SJSA1 (cell line): ENCODE measurements at places on chromosomes 12 and 14.

DNA sequence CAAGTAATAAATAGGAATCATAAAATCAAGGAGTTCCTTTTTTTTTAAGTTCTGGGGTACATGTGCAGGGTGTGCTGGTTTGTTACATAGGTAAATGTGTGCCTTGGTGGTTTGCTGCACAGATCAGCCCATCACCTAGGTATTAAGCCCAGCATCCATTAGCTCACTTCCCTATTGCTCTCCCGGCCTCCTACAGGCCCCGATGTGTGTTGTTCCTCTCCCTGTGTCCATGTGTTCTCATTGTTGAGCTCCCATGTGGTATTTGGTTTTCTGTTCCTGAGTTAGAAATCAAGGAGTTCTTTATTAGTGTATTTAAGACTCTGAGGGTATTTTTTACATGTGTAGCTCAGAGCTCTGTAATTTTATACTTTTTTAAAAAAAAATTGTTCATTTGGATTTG lies 86.0 kb downstream of the SCFD1 start:
- DNase-seq, result no peak
- H3K27ac ChIP-seq, result no peak overlapping the region
- no peak overlapping the region for H3K4me3 ChIP-seq
- H3K4me1 ChIP-seq, result no peaks in the 10 kb centered on the region
- peaks cover 20% of the 10 kb centered on the region for H3K36me3 ChIP-seq

DNA sequence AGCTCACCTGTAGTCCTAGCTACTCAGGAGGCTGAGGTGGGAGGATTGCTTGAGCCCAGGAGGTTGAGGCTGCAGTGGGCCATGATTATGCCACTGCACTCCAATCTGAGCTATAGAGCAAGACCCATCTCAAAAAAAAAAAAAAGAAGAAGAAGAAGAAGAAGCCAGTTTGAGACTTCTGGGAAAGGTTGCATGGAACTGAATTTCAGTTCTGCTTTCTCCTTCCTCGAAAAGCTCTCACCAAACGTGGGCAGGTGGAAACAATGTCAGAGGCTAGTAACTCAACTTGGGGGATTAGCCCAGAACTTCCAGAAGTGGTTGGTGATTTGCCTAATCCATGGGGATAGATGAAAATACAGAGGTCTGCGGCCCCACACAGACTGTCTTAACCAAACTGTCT lies 18.7 kb downstream of the FLVCR2 start:
- H3K4me1 ChIP-seq, result no peaks in the 10 kb centered on the region
- no peaks in the 10 kb centered on the region for H3K27me3 ChIP-seq
- H3K36me3 ChIP-seq, result no peaks in the 10 kb centered on the region
- no peak overlapping the region for H3K4me3 ChIP-seq

DNA sequence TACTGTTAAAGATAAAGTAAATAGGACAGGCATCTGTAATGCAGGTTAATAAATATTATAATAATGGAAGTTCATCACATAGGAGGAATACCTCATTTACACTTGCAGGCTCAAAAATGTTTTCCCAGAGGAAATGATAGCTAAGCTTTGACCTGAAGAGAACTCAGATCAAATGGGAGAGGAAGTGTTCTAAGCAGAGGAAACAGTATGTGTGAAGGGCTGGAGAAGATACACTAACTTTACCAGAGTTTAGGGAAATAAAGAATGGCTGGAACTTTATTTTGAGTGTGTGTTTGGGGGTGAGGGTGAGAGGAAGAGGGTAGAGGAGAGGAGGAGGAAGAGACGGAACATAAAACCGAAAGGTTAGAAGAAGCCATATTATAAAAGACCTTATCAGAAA lies 34.0 kb upstream of the AP4S1 start:
- no peaks in the 10 kb centered on the region for H3K36me3 ChIP-seq
- no peak overlapping the region for H3K27ac ChIP-seq
- H3K4me3 ChIP-seq, result no peak overlapping the region
- H3K27me3 ChIP-seq, result no peaks in the 10 kb centered on the region
- DNase-seq, result no peak
- H3K4me1 ChIP-seq, result peaks cover 31% of the 10 kb centered on the region

DNA sequence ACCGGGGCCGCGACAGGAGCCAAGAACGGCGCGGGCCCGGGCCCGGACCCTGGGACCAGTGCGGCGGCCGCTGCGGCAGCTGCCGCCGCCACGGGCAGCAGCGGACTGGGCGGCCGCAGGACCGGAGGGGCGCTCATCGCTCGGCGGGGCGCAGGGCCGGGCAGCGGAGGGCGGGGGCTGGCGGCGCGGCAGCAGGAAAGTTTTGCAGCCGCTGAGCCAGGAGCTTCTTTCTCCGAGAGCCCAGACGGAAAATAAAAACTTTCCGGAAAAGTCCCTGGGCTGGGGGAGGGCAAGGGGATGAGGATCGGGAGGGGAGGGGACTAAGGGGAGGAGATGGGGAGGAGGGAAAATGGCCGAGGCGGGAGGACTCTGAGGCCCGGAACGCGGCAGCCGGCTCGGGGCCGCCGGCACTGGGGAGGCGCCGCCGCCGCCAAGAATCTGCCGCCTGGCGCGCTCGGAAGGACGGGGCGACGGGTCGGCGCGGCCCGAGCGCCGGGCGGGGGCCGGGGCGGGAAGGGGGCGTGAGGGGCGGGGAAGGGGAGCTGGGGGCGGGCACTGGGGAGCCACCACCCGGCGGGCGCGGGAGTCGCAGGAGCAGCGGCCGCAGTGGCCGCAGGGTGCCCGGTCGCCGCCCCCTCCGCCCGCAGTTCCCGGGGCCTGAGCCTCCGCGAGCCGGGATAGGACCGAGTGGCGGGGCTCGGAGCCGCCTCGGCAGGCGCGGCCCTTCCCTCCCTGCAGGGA lies at the start of gene PRKD1:
Gene PRKD1, minus strand, starts transcription at position 472 of the 741 bp plus-strand sequence.
- no peaks in the 10 kb centered on the region for H3K36me3 ChIP-seq
- H3K4me1 ChIP-seq, result peaks cover 30% of the 10 kb centered on the region
- H3K4me3 ChIP-seq, result peak within 1 kb of the TSS; percentile 94
- DNase-seq, result peak; percentile 60

DNA sequence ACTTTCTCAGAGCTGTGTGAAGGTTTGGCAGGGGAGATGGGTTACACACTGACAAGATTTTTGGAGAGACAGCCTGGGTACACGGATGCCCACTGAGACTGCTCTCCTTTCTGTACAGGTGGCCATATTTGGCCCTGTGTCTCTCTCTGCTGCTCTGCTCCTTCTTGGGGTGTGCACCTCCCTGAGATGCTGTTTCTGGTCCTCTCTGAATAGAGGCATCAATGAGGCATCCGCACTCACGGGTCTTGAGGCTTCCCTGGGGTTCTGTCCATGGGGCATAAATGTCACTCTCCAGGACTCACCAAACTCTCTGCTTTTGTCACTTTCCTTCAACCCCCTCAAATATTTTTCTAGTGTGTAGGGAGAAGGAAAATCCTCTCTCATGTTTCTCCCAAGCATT lies 77.5 kb downstream of the TTC8 start:
- DNase-seq, result no peak
- no peaks in the 10 kb centered on the region for H3K27me3 ChIP-seq
- H3K4me3 ChIP-seq, result no peak overlapping the region

- peaks cover 37% of the 10 kb centered on the region for H3K4me1 ChIP-seq
- peak overlapping the region; percentile 49 for H3K4me3 ChIP-seq
- H3K36me3 ChIP-seq, result no peaks in the 10 kb centered on the region
- H3K27me3 ChIP-seq, result peaks cover 43% of the 10 kb centered on the region
Observed at GRCh38 chr14:53953002-53953827, 3.4 kb downstream of the BMP4 start.

- no peak overlapping the region for H3K27ac ChIP-seq
- H3K27me3 ChIP-seq, result no peaks in the 10 kb centered on the region
- H3K36me3 ChIP-seq, result peaks cover 10% of the 10 kb centered on the region
- H3K4me1 ChIP-seq, result no peaks in the 10 kb centered on the region
- H3K4me3 ChIP-seq, result no peak overlapping the region
- no peak for DNase-seq
Observed at GRCh38 chr12:1391722-1392121, 202.7 kb downstream of the FBXL14 start.

DNA sequence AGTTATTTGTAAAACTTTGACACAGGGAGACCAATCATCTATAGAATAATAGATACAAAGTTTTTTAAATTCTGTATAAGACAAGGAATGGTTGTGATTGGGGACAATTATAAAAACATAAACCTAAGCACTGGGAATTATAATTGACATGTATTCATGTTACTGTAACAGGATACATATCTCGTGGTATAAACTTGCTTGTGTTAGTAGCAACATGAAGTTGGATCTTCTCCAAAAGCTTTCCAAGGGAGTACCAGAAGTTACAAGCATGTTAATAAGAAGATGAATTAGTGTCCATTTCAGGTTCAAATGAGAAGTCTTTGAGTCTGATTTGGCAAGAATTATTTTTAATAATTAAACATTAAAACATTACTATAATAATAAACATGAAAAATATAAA lies 42.2 kb downstream of the CDKL1 start:
- H3K27ac ChIP-seq, result no peak overlapping the region
- H3K27me3 ChIP-seq, result no peaks in the 10 kb centered on the region
- peaks cover 18% of the 10 kb centered on the region for H3K4me1 ChIP-seq
- H3K36me3 ChIP-seq, result no peaks in the 10 kb centered on the region
- no peak for DNase-seq
